M059J (cell line): ENCODE measurements at places on chromosomes 11 and 22. TPM values are rescaled to one million over a fixed set of nuclear protein-coding genes. Genes with fewer than 3 reads are reported as not detected.

DNA sequence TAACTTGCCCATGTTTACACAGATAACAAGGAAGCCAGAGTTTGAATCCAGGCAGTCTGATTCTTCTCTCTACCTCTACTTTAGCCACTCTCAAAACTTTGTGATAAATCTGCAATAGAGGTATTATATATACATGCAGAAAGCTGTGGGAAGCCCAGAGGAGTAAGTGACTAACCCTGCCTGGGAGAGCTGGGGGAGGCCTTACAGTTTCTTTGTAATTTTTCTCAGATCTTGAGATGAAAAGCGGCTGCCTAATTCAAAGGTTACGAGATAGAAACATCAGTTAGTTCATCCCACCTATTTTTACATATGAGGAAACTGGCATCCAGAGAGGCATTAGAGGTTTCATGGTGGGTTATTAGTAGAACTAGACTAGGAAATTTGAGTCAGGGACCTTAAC is 4.9 kb downstream of the STIM1 start:
- no peak for DNase-seq

GRCh38 chr22:19691721-19692341 is 22.5 kb upstream of the SEPTIN5 start:
- peak; percentile 71 for DNase-seq

DNA sequence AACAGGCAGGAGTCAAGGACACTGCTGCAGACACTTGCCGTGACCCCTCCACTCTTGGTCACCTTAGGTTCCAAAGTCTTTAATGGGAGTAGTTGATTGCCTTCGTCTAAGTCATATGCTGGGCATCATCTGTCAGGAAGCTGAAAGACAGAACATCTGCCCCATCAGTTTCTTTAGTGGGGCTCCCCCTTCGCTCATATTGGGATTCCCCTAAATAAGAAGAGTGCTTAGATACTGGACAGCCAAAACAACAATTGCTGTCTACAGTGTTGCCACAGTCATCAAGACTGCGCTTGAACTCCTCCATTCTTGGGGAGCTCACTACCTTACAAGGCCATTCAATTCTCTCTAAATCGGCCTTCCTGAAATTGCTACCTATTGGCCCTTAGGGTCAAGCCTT is 58.5 kb downstream of the UBASH3B start:
- DNase-seq = no peak

Gene FXYD6
- total RNA-seq = 0.12 and 0.86 TPM in 2 replicates

GRCh38 chr11:17526931-17527627 is 17.1 kb downstream of the USH1C start:
- no peak for DNase-seq

DNA sequence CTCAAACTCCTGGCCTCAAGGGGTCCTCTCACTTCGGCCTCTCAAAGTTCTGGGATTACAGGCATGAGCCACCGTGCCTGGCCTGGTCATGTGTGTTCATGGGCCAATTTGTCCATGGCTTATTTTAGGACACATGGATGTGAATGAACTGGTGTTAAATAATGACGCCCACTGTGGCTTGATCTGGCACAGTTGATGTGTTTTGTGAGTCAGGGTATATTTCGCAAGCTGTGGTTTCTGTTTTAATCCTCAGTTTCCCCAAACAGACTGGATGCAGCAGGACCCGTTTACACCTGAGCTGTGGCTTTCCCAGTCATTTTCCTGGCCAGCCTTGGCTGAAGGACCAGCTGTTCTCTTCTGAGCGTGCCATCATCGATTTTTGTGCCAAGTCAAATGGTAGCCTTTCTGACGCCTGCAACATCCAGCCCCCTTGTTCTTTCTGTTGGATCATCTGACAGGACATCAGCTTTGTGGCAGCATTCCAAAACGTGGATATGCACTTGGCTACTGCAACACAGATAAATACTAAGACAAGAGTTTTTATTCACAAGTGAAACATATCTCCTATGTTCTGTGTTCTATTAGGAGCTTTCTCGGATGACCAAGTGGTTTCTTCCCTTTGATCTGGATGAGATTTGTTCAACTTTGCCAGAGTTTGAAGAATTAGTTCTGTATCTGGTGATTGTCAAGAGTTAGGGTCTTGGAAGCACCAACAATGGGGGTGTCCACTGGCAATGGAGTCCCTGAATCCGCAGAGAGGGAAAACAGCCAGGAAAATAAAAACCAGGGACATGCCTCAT is 40.0 kb upstream of the SEPTIN5 start:
- no peak for DNase-seq

Gene MRPL17
- total RNA-seq = 125 and 132 TPM in 2 replicates

Gene RAB30
- total RNA-seq = 9.4 and 12.2 TPM in 2 replicates

Gene HSPB2
- total RNA-seq = not detected in 2 replicates

- peak; percentile 74 for DNase-seq
Observed at GRCh38 chr11:118921121-118921928, 4.4 kb downstream of the BCL9L start.

DNA sequence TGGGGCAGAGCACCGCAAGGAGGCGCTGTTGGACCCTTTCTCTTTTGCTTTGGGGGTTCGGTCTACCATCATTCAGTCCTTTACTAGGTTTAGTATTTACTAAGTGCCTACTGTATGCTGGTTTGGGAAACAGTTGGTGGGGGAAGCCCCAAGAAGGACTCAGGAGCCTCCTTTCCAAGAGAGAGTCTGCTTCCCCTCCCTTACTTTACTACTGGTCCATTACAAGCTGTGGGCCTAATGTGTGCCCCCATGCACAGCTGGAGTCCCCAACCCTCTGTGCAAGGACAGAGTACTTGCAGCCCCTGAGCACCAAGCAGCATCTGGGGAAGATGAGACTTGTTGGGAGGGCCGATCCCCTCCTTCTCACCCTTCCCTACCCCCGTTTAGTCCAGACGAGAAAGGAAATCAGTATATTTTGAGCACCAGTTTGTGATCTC is 876 bp upstream of the UBE2L6 start:
- no peak for DNase-seq

GRCh38 chr22:23485490-23485889 is 94.6 kb downstream of the IGLL1 start:
- no peak for DNase-seq

Gene CARNS1
- total RNA-seq = 0.22 TPM in 1 of 2 replicates, not detected in the other

- DNase-seq = no peak
Observed at GRCh38 chr11:64752175-64752970, 7.4 kb downstream of the PYGM start.

DNA sequence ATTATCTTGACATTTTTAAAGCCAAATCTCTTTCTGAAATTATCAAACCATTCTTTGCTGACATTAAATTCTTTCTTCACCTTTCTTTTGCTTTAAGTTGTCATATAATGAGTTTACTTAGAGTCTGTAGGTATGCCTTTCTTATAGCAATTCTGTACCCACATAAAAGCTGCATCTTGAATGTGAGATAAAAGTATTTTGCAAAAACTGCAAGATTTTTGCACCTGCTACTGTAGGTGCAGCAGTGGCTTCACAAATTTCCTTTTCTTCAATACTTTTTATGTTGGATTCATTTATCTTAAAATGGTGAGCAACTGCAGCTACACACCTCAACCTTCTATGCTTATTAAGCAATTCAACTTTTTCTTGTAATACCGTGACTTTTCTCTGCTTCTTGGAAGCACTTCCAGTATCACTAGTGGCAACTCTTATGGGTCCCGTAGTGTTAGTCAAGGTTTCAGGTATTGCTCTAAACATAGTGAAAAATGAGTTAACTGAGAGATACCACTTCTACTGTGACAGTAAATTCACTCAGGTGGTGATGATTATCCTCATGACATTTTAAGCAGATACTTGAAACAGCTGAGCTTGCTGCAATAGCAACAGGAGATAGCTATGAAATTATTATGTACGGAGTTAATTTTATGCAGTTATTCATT is 18.8 kb downstream of the ZFP91 start:
- DNase-seq = no peak

Gene SMTNL1
- not detected in 2 replicates for total RNA-seq

DNA sequence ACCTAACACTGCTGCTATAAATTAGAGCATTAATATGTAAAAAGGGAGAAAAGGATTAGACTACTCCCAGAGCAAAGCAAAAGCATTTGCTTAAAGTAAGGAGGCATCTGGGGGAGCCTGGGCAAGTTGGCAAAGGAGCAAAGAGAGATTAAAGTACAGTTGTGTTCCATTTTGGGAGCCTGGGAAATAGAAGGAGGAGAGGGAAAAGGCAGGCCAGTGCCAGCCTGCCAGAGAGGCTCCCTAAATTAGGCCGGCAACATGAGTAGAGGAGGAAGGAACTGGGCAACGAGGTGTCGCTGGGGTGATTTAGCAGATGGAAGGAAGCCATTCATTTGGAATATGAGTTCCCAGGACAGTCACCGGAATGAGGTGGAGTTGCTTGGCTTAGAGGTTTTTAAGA is 186.2 kb upstream of the TBCEL start:
- DNase-seq = no peak

GRCh38 chr22:36689583-36689982 is 14.0 kb downstream of the CACNG2 start:
- DNase-seq = no peak

DNA sequence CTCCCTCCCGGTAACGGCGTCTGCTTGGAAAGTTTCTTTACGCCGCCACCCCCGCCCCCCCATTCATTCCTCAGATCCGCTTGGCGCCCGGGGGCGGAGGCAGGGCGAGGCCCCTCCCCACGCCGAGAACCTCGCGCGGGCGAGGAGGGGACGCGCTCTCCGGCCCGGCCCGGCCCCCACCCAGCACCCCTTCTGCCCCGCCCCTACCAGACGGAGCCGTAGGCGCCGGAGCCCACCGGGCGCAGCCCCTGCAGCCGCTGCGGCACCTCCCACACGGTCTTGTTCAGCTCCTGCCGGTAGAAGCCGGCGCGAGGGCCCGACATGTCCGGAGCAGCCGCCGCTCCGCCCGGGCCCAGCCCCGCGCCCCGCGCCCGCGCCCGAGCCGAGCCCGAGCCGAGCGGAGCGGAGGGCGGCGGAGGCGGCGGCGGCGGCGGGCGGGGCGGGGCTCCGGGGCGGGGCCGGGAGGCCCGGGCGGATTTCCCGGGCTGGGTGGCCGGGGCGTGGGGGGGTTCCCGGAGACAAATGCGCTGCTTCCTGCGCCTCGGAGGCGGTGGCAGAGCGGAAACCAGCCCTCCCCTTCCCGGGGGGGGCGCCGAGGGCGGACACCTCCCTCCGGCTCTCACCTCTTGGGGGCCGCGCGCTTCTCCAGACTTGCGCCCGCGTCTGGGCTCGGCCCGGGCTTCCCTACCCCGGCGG is at the start of gene MAPK11:
Gene MAPK11, minus strand, starts transcription at position 411 of the 696 bp plus-strand sequence. Its CDS starts 88 bp downstream, at position 323.
- DNase-seq = peak; percentile 31

GRCh38 chr11:68398995-68399851 is 61.3 kb upstream of the PPP6R3 start:
- DNase-seq = no peak

DNA sequence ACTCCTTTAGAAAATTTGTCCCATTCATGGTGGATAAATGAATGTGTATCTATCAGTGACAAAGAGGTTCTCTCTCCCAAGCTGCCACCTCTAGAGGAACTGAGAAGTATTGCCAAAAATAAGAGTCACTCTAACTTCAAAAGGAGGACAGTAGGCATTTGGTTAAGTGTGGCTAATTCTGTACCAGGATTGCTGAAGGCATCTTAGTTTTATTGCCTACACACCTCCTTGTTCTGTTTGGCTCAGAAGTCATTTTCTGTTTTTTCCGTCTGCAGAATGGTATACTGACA is 189.0 kb upstream of the MPPED2 start:
- no peak for DNase-seq

Gene OR5A1
- total RNA-seq = not detected in 2 replicates

- no peak for DNase-seq
Observed at GRCh38 chr11:39011797-39012196, 2413.8 kb upstream of the RAG2 start.

GRCh38 chr11:15396778-15397177 is 282.1 kb downstream of the INSC start:
- no peak for DNase-seq

- DNase-seq = no peak
Observed at GRCh38 chr11:83976086-83976485, 689.9 kb upstream of the CCDC90B start.

GRCh38 chr22:32079130-32080089 is 36.3 kb downstream of the SLC5A1 start:
- peak; percentile 79 for DNase-seq

DNA sequence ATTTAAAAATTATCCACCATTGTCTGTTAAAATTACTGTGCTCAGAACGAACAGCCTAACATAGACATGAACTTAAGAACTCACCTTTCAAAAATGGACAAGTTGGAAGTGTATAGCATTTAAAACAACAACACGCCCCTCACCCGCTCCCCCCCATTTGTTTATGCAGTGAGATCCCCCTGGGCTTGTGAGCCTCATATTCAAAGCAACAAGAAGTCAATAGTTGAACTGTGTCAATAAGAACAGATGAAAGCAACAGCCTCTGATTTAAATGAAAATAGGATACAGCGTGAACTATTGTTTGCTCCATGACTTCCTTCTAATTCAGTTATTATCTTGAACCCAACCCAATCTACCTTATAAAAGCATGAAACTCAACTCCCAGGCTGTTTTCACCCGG is 314.2 kb downstream of the BLID start:
- DNase-seq = no peak

- DNase-seq = no peak
Observed at GRCh38 chr22:29256606-29257325, 11.0 kb downstream of the RHBDD3 start.

DNA sequence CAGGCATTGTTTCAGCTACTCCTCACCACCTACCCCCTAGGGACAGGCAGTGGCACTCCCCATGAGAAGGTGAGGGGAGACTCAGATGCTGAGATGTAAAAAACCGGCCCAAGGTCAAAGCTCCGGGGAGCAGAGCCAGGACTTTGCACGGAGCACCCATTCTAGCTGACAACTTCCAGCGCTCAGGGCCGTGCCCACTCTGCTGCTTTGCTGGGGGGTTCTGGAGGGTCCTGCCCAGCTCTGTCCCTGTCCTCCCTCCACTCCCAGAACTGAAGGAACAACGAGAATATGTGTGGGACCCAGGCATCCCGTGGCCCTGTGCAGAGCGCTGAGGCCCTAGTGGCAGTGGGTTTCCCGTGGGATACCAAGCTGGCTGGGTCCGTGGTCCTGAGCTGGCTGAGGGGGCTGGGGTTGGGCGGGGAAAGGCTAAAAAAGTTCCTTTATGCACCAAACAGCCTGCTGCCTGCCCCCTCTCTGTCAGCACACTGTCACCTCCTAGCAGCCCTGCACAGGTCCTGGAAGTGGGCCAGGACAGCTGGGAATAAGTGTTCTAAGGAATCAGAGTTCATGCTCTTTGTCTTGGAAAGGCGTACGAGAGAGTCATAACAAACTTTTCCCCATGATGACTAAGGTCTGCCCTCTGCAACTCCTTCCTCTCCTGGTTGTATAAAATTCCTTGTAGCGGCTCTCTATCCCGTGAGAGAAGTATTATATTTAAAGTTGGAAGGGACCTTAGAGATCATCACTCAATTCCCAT is 1.9 kb downstream of the MS4A10 start:
- peak; percentile 91 for DNase-seq

Gene C11orf71
- total RNA-seq = 0.74 and 1.8 TPM in 2 replicates
